ENCODE measurements at places on chromosomes 6 and 20.

GRCh38 chr6:156617376-156617775 is 159.8 kb upstream of the ARID1B start:
- H3K27ac ChIP-seq, result no peak overlapping the region
- H3K36me3 ChIP-seq, result no peaks in the 10 kb centered on the region
- no peaks in the 10 kb centered on the region for H3K4me1 ChIP-seq
- no peaks in the 10 kb centered on the region for H3K27me3 ChIP-seq

DNA sequence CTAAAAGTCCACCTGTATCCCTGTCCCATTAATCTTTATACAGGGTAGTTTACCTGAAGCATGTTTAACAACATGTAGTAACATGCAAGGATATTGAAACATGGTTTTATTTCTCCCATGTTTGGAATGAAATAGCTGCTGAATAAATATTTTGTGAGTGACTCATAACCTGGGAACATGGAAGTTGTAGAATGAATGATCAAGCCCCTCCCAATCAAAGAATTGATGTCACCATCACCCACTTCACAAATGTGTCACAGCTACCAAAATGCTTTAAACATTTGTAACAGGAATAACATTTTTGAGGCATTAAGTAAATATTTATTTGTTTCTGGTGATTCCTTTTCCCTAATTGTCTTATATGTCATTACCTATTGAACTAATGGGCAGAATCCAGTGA is 58.9 kb upstream of the TNFAIP3 start:
- no peak overlapping the region for H3K4me3 ChIP-seq
- H3K27me3 ChIP-seq, result no peaks in the 10 kb centered on the region
- no peaks in the 10 kb centered on the region for H3K36me3 ChIP-seq
- DNase-seq, result no peak

- no peaks in the 10 kb centered on the region for H3K36me3 ChIP-seq
- no peak for DNase-seq
- H3K27me3 ChIP-seq, result no peaks in the 10 kb centered on the region
- H3K27ac ChIP-seq, result no peak overlapping the region
- no peak overlapping the region for H3K4me3 ChIP-seq
Measured at GRCh38 chr20:23255106-23255505, 95.5 kb upstream of the NXT1 start.

GRCh38 chr6:154410619-154411072 is 54.0 kb upstream of the IPCEF1 start:
- peak; percentile 43 for DNase-seq
- H3K27ac ChIP-seq, result peak overlapping the region; percentile 50
- H3K4me3 ChIP-seq, result no peak overlapping the region
- H3K4me1 ChIP-seq, result no peaks in the 10 kb centered on the region

DNA sequence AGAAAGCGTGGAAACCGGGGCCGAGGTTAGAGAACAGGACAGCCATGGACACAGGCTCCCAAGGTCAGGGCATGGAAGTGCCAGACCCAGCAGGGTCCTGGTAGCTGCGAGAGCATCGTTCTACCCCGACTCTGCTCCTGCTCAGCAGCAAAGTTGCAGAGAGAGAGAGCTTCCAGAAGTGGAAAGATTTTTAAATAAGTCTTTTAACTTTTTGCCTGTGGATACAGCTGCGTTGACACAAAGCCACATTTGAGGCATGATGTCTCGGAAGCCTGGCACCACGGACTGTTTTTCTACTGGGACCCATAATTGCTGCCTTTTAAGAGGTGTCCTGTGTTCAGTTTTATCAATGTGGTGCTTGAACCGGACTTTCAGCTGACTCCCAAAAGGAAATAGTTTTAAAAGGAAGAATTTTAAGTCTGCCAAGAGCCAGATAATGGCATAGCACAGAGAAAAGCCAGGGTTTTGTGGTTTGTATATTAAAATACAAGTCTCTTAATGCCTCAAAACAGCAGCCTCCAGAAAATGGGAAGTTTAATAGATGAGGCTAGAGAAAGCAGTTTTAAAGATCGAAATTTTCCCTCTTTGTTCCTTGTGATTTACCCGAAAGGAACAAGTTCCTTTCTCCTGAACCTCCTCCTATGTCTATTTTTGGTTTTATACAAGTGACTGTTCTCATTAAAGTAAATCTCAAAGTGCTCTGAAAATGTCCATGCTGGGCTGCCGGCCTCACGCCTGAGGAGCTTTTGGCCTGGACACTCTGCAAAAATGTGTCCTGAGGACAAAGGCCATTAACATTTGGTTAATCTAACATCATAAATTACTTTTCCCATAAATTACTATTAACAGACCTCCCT is 91.5 kb downstream of the RIN2 start:
- H3K36me3 ChIP-seq, result no peaks in the 10 kb centered on the region
- H3K27me3 ChIP-seq, result no peaks in the 10 kb centered on the region
- H3K4me1 ChIP-seq, result peaks cover 20% of the 10 kb centered on the region
- no peak for DNase-seq
- H3K4me3 ChIP-seq, result no peak overlapping the region

- no peak overlapping the region for H3K4me3 ChIP-seq
- no peak overlapping the region for H3K27ac ChIP-seq
- DNase-seq, result no peak
- H3K4me1 ChIP-seq, result no peaks in the 10 kb centered on the region
Measured at GRCh38 chr6:2478200-2478599, 232.8 kb upstream of the GMDS start.

- H3K27me3 ChIP-seq, result no peaks in the 10 kb centered on the region
- no peak for DNase-seq
- no peak overlapping the region for H3K4me3 ChIP-seq
- no peak overlapping the region for H3K27ac ChIP-seq
- H3K4me1 ChIP-seq, result no peaks in the 10 kb centered on the region
Measured at GRCh38 chr20:22522701-22523100, 61.7 kb downstream of the FOXA2 start.

- H3K27ac ChIP-seq, result no peak overlapping the region
- H3K4me1 ChIP-seq, result no peaks in the 10 kb centered on the region
- no peak for DNase-seq
Measured at GRCh38 chr6:47298475-47298874, 11.2 kb downstream of the TNFRSF21 start.

- no peak overlapping the region for H3K4me3 ChIP-seq
- no peaks in the 10 kb centered on the region for H3K27me3 ChIP-seq
- no peak for DNase-seq
Measured at GRCh38 chr6:81734500-81735150, 17.9 kb downstream of the TENT5A start.

DNA sequence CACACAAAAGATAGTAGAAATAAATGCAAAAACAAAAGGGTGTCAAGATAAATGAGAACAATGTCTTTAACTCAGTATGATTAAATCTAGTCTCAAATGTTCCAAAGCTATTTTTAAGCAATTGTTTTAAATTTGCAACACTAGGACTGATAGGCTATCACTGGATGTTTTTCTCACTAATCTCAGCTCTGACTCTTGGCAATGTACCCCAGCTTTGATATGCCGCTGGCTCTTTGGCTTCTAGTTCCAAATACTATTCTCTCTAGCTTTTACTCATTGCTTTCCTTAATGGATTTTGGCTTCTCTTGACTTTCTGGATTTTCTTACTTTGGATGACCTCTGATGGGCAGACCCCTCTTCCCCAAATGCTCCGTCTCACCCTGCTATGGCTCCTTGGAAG is 116.0 kb upstream of the SLC35B3 start:
- H3K27ac ChIP-seq, result no peak overlapping the region
- H3K4me1 ChIP-seq, result no peaks in the 10 kb centered on the region
- H3K36me3 ChIP-seq, result no peaks in the 10 kb centered on the region
- no peak for DNase-seq

- H3K27me3 ChIP-seq, result no peaks in the 10 kb centered on the region
- no peak overlapping the region for H3K27ac ChIP-seq
- no peaks in the 10 kb centered on the region for H3K36me3 ChIP-seq
- no peaks in the 10 kb centered on the region for H3K4me1 ChIP-seq
- DNase-seq, result no peak
- no peak overlapping the region for H3K4me3 ChIP-seq
Measured at GRCh38 chr6:89509777-89510281, 76.9 kb downstream of the ANKRD6 start.

DNA sequence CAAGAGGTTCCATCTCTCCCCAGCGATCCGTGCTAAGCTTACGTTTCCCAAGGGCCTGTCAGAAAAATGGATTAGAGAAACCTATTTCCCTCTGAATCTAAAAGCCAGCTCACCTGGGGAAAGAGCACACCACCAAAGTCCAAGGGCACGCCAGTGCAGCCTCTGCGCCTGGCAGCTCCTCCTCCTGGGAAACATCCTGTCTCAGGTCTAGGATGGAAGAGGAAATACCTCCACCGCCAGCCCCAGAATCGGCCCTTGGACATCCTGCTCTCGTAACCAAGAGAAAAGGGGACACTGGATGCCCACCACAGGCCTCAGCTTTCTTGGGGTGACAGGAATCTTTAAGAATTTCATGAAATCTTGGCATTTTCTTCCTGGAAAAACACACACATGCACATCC is 18.7 kb downstream of the RAMACL start:
- no peak overlapping the region for H3K27ac ChIP-seq
- DNase-seq, result no peak
- no peak overlapping the region for H3K4me3 ChIP-seq
- H3K27me3 ChIP-seq, result no peaks in the 10 kb centered on the region
- H3K4me1 ChIP-seq, result peaks cover 8% of the 10 kb centered on the region
- no peaks in the 10 kb centered on the region for H3K36me3 ChIP-seq

DNA sequence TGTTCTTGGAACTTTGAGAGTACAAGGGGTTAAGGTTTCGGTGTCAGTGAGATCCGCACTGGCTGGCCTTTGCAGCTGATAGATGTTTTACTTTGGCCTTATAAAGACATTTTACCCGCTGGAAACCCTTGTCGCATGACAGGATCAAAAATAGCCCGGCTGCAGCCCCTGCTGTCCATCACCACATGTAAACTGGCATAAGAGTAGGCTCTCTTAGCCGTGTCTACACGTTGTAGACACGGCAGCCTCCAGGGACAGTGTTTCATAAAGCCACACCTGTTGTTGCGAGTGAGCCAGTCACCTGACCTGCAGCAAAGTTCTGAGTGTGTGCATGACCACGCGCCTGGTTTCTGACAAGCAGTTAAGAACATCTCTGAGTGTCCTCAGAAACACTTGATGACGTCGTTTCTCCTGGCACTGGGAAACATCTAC is 8.5 kb downstream of the RBM24 start:
- no peaks in the 10 kb centered on the region for H3K27me3 ChIP-seq
- peak overlapping the region; percentile 8 for H3K27ac ChIP-seq
- H3K4me1 ChIP-seq, result no peaks in the 10 kb centered on the region
- no peaks in the 10 kb centered on the region for H3K36me3 ChIP-seq
- peak; percentile 23 for DNase-seq

DNA sequence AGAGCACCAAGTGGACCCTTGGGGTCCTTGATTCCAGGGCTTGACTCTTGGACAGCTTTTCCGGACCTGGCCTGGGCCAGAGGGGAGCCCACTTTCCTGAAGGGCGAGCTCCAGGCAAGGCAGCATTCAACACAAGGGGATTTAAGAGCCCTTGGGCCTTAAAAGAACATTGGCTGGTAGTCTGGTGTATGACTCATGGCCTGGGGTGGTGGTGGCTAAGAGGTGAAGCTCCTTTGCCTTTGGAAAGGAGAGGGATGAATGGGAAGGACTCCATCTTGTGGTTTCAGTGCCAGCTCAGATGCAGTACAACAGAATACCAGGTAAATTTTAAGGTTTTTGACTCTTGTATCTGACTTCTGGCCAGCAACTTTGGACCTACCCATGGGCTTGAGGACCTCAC is 760.7 kb downstream of the GRIK2 start:
- no peaks in the 10 kb centered on the region for H3K4me1 ChIP-seq
- H3K27ac ChIP-seq, result no peak overlapping the region
- H3K27me3 ChIP-seq, result no peaks in the 10 kb centered on the region
- H3K4me3 ChIP-seq, result no peak overlapping the region

GRCh38 chr6:3280091-3280490 is 21.3 kb downstream of the PSMG4 start:
- no peak overlapping the region for H3K4me3 ChIP-seq
- H3K27ac ChIP-seq, result no peak overlapping the region
- no peaks in the 10 kb centered on the region for H3K27me3 ChIP-seq
- no peaks in the 10 kb centered on the region for H3K36me3 ChIP-seq

DNA sequence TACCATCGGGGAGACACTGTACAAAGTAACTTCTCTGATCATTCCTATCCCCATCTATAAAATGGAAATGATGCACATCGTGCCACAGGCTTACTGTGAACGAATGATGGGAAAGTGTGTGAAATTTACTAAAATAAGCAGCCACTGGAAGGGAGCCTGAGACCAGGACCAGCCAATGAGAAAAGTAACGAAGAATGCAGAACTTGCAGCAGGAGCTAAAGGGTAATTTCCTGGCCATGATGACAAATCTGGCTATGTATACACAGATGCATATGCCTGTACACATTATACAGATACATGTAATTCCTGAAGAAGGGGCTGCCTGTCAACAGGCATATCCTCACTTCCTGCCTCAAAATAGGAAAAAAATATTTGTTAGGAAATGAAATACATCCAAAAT is 47.4 kb downstream of the GMDS start:
- no peaks in the 10 kb centered on the region for H3K27me3 ChIP-seq
- no peak overlapping the region for H3K4me3 ChIP-seq
- DNase-seq, result no peak
- H3K36me3 ChIP-seq, result no peaks in the 10 kb centered on the region
- peak overlapping the region; percentile 58 for H3K27ac ChIP-seq
- H3K4me1 ChIP-seq, result no peaks in the 10 kb centered on the region

GRCh38 chr20:47315339-47316056 is 41.0 kb downstream of the ZMYND8 start:
- H3K27me3 ChIP-seq, result no peaks in the 10 kb centered on the region
- H3K36me3 ChIP-seq, result peaks cover 11% of the 10 kb centered on the region
- DNase-seq, result no peak
- peaks cover 63% of the 10 kb centered on the region for H3K4me1 ChIP-seq
- H3K4me3 ChIP-seq, result no peak overlapping the region
- peak overlapping the region; percentile 98 for H3K27ac ChIP-seq

DNA sequence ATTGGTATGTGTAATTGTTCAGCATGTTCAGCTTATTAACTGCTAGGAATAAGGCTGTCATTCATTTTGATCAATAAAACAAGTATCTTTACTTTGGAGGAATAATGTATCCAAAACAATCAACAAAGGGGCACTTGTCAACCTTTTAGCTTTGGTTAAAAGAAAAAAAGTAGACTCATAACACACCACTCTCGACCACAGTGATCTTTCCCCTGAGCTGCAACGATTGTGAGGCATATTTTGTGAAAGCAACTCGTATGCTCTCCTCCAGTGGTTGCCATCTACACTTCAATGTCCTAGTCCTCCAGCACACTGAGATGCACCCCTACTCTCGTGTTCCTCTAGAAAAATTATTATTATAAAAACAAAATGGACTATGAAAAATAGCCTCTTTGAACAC is 60.1 kb upstream of the PDE7B start:
- H3K27me3 ChIP-seq, result no peaks in the 10 kb centered on the region
- H3K36me3 ChIP-seq, result no peaks in the 10 kb centered on the region
- DNase-seq, result no peak
- H3K4me3 ChIP-seq, result no peak overlapping the region
- H3K27ac ChIP-seq, result no peak overlapping the region

DNA sequence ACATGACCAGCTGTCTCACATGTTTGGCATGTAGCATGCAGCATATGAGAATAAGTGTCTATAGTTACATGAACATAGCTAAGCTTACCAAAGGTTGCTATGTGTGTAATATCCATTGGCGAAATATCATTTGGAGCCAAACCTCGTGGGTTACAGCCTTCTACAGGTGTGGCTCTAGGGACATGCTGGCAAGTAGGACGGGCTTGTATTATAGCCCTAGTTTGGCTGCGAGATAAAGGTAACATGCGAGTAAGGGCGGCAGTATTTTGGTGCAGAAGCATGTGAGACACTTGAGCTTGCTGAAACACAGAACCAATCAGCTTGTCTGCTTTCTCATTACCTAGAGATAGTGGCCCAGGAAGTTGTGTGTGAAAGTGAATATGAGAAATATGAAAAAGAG is 6.5 kb upstream of the ABHD12 start:
- H3K4me3 ChIP-seq, result no peak overlapping the region
- no peaks in the 10 kb centered on the region for H3K27me3 ChIP-seq
- DNase-seq, result no peak
